ENCODE measurements at places on chromosomes 1 and 21.

- no peak for DNase-seq
These were observed 11.0 kb downstream of the PLEKHA6 start for GRCh38 chr1:204348722-204349121.

GRCh38 chr1:26686795-26687194, 9.0 kb upstream of the ARID1A start:
- DNase-seq: no peak

DNA sequence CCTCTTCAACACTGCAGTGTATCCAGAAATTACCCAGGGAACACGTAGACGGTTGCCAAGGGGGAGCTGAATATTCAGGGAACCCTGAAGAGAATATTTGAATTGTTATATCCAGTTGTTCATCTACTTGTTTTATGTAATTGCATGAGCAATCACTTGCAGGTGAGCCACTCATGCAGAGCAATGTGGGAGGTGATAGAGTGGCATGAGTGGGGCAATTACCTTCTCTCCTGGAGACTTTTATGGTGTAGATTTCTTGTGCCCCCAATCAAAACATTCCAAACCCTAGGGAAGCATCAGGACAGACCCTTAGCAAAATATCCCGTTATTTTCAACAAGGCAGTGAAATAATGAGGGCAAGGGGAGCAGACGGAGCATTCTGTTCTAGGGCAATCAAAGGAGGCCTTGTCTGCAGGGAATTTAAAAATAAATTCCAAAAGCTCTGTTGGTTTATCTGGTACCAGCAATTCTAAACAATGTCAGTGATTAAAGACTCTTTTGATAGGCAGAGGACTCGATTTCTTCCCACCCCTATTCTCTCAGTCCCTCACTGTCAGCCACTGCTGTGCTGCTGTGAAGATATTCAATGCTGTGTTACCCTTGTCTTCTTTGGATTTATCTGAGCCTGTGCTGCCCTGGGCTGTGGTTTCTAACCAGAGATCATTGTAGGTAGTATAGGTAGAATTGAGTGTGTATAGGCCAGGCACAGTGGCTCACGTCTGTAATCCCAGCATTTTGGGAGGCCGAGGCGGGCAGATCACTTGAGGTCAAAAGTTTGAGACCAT, 180.2 kb upstream of the MAP1LC3C start:
- DNase-seq: no peak

DNA sequence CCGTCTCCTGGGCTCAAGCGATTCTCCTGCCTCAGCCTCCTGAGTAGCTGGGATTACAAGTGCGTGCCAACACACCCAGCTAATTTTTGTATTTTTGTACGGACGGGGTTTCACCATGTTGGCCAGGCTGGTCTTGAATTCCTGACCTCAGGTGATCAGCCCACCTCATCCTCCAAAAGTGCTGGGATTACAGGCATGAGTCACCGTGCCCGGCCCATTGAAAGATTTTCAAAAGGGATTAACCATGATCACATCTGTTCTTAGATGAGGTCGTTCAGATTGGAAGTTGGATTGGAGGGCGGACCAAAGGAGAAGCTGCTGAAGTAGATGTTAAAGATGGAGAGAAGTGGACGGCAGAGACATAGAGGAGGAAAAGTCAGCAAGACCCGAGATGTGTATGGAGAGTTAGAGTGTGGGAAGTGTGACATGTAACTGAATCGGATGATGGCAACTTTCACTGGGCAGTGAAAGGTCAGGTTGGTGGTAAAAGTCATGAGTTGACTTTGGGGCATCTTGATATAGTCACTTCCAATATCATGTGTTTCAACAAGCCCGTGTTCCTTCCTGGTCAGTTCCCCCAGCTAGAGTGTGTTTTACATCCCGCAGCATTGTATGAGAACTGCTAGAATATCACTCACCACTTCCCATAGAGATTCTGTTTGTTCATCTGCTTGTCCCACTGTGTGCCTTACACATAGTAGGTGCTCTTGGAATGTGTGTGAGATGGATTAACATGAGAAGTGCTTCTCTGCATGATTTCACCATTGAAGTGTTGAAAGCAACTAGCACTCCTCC, 54.4 kb upstream of the TINAGL1 start:
- no peak for DNase-seq

DNA sequence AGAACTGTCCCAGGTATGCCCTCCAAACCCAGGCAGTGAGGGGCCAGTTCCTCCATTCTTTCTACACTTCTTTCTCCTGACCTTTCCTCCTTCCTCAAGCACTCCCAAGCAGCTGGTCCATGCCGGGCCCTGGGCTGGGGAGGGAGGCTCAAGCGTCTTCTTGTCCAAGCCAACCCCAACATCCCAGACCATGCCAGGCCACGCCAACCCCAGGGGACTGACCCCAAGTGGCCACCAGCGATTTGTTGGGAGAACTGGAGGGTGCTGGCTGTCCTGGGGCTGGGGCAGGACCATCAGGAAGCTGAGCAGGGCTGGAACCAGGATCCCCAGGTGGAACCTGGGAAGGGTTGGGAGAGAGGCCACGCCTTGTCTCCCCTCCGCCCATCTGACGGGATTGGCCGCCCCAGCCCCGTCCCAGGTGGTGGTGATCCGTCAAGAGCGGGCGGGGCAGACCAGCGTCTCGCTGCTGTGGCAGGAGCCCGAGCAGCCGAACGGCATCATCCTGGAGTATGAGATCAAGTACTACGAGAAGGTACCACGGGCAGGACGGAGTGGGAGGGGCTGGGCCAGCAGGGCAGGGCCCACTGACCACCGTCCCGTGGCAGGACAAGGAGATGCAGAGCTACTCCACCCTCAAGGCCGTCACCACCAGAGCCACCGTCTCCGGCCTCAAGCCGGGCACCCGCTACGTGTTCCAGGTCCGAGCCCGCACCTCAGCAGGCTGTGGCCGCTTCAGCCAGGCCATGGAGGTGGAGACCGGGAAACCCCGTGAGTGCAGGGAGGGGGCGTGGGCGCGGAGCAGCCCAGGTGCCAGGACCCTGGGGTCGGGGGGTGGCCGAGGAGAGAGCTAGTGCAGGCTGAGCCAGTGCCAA, 29.9 kb downstream of the EPHA8 start:
- DNase-seq: no peak

DNA sequence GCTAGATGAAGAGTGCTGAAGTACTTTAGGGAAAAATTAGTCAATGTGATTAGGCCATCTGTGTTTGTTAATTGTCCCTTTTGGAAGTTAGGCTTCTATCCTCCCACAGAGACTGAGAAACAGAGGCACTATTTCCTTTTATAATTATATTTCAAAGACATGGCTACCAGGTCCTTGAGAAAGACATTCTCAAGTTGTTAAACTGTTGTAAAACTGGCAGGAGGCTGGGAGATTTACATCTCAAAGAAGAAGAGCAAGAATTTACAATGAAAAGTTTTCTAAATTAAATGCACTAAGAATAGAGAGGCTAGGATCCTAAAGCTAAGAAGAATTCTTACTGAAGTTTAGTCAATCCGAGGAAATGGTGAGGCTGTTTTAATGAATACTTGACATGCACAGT, 74.0 kb upstream of the BRINP3 start:
- DNase-seq: no peak

All from stimulated activated naive CD8-positive, alpha-beta T cell treated with anti-CD3 and anti-CD28 coated beads, Interleukin-15, Interleukin-2, amounts not matched to agents 100 U/mL and 50 U/mL, for 24 hours (primary cell).